ENCODE measurements at places on chromosomes 5 and 9.
A peak's percentile ranks its signal among the peaks of the same experiment; 100 is the strongest.

DNA sequence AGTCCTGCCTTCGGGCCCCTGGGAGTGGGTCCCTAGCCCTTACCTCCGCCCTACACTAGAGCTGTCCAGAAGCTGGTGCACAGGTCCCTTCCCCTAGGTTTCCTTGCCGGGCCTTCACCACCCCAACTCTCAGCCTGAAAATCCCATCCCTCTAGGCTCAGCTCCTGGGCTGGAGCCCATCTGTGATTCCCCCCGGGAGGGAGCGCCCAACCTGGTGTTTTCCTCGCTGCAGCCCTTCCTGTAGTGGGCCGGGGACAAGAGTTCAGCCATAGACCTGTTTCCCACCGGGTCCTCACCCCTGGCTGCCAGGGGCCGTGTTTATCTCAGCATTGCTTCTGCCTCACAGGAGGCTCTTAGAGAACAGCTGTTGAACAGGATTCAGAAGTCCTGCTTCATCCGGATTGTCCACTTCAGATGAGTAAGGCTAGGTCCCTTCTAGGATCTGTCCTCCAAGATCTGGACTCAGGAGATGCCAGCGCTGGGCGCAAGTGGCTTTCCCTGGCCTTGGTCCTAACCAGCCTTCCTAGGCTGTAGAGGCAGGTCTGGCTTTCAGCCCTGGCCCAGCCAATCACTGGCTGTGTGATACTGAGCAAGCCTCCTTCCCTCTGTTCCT is 965 bp downstream of the GLIPR2 start:
- no peak for DNase-seq

GRCh38 chr5:94744906-94745305 is 126.4 kb downstream of the SLF1 start:
- no peak for DNase-seq

- DNase-seq: no peak
Observed at GRCh38 chr5:171966270-171966669, 40.2 kb downstream of the FBXW11 start.

GRCh38 chr5:165999693-166000320 is 2291.6 kb upstream of the WWC1 start:
- DNase-seq: no peak

DNA sequence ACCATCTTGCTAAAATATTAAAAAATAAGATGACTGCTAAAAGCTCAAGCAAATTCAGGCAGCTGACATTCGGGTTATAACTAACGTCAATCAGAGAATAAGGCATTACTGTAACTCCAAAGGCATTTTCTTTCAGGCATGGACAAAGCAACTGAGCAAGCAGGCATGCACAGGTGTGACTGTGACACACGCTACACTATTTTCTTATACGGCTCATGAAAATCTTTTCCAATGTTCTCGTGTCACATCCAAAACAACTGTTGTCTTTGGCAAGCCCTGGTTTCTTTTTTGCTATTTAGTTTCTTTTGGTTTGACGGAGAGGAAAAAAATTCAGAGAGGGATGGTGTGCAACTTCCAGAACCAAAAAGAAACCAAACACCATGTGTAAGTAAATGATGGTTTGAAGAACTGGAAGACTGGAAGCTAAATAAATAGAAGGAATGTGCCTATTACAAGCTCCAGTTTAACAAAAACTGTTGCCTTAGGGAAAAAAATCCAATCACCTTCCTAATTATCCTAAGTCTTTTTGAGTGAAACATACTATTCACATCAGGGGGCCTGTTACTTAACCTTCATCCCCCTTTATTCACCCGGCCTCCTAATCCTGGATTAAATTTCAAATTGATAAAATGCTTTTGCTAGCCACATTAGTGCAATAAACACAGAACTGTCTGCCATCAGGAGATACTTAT is 277.6 kb downstream of the PSAT1 start:
- DNase-seq: no peak

GRCh38 chr5:55850839-55851674 is at the start of gene IL31RA:
Gene IL31RA, plus strand, starts transcription at chr5:55851357. Its CDS starts 214 bp downstream, at chr5:55851571.
- DNase-seq: peak; percentile 40

DNA sequence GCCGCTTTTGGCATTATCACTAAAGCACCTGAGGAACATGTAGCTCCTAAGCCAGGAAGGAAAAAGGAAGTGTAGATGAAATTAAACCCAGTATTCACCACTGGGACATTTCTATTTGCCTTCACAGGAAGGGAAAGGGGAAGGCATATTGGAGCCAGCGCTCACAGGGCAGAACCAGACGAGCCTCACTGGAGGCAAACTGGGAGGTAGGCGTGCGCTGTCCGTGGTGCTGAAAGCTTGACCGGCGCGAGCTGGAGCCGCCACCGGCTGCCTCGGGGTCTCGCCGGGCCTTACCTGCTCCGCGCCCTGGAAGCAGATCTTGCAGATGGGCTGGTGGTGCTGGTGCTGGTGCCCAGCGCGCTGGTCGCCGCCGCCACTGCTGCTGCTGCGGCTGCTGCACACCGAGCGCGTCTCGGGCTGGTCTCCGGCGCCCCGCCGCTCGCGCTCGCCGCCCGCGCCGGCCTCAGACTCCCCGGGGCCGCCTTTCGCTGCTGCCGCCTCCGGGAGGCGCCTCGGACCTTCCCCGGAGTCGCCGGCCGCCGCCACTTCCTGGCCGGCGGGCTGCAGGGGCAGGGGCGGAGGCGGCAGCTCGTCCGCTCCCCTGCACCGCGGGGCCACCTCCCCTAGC is 732 bp downstream of the MARCHF11 start:
- DNase-seq: no peak

GRCh38 chr5:127492854-127493738 is 24.3 kb upstream of the PRRC1 start:
- no peak for DNase-seq

GRCh38 chr5:54229041-54229780 is 81.2 kb downstream of the ARL15 start:
- DNase-seq: peak; percentile 77

- DNase-seq: no peak
Observed at GRCh38 chr5:144125163-144125726, 45.2 kb downstream of the YIPF5 start.

GRCh38 chr9:16803648-16804047 is 66.8 kb downstream of the BNC2 start:
- DNase-seq: no peak

DNA sequence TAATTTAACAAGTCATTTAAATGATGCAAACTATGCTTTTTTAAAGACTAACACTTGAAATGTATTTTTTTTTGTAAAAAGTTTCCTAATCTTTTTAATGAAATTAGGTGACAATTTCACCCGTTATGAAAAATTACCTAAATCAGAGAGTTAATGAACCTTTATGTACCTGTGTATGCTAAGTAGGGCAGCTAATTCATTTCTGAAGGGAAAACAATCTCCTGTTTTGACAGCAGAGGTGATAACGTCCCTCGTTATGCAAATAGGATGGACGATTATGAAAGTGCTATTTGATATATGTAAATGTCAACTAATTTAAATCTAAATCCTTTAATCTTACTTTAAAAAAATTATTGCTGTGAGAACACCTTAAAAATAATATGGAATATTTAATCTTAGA is 58.8 kb downstream of the MEF2C start:
- DNase-seq: no peak

DNA sequence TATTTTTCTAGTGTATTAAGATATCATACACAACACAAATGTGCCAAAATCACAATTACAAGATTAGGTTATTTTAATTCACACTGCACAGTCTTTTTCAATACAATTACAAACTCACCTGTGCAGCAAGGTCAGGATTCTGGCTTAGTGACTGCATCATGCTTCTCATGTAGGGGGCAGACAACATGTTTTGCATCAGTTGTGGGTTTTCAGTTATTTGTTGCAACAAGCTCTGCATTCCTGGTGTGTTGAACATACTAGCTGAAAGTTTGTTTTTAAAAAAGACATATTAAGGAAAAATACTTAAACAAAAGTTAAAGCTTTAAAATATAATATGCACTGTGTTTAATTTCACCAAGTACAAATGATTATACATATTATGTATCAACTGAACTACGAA is 38.7 kb downstream of the UBQLN1 start:
- no peak for DNase-seq

- DNase-seq: no peak
Observed at GRCh38 chr9:87160148-87161102, 213.1 kb upstream of the GAS1 start.

- no peak for DNase-seq
Observed at GRCh38 chr5:148817606-148818005, 8.8 kb upstream of the ADRB2 start.

GRCh38 chr5:116747881-116748280 is 173.3 kb upstream of the SEMA6A start:
- DNase-seq: no peak

DNA sequence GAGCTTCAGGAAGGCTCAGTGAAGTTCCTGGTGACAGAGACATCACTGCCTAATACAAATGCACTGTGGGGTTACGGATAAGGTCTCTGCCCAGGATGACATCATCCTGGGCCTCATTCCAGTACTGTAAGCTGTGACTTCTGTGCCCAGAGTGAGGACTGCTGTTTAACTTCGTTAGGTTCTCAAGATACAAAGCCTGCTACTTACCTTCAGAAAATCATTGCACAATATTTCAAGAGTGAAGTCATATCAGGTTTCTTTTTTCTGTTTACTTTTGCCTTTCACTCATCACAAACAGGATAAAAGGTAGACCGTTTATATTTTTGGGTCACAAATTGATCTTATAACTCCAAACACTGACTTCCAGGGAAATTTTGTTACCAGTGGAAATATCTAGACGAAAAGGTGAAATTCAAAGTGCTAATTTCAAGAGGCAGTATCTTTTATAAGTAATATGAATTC is 241.2 kb downstream of the PIK3R1 start:
- DNase-seq: peak; percentile 71

DNA sequence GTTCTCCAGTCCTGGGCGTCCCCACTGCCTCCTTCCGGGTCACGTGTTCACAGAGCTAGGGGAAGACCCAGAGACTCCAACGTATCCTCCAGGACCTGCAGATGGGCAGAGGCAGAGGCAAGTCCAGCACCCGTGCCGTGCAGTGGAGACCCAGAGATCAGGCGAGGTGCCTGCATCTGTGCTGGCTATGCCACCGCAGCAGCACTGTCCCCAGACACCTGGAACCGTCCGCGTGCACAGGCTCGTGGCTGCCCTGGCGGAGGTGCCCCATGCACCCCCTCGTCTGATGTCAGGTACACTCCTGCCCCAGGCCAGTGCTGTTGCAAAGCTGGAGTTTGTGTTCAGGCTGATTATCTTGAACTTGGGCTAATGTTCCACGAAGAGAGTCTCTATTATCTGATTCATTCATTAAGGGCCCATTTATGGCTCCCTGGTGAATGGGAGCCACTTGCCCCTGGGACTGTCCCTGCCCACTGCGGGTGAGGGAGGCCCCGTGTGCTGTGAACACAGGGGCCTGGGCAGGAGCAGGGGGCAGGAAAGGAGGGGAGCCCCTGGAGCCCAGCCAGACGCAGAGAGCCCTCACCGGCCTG is 13.7 kb downstream of the IRX4 start:
- DNase-seq: no peak

GRCh38 chr9:10026443-10026984 is 586.3 kb downstream of the PTPRD start:
- DNase-seq: no peak

DNA sequence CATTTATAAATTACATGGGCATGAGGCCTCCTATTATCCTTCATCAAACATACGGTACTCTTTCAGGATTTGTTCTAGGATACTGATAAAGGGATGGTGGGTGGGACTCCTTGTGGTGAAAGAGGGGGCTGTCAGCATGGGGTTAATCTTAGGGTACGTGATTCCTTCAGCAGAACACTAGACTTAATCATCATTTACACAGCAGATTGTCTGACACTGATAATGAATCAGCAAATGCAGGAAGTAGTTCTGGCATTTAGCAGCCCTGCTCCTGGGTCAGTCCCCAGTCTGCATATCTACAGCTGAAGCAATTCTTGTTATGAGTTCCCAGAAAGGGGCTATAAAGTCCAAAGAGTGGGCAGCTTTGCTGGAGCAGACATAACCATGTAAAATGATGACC is 384.6 kb downstream of the SPOCK1 start:
- no peak for DNase-seq

GRCh38 chr5:135154961-135155360 is 120.9 kb upstream of the PITX1 start:
- DNase-seq: no peak

DNA sequence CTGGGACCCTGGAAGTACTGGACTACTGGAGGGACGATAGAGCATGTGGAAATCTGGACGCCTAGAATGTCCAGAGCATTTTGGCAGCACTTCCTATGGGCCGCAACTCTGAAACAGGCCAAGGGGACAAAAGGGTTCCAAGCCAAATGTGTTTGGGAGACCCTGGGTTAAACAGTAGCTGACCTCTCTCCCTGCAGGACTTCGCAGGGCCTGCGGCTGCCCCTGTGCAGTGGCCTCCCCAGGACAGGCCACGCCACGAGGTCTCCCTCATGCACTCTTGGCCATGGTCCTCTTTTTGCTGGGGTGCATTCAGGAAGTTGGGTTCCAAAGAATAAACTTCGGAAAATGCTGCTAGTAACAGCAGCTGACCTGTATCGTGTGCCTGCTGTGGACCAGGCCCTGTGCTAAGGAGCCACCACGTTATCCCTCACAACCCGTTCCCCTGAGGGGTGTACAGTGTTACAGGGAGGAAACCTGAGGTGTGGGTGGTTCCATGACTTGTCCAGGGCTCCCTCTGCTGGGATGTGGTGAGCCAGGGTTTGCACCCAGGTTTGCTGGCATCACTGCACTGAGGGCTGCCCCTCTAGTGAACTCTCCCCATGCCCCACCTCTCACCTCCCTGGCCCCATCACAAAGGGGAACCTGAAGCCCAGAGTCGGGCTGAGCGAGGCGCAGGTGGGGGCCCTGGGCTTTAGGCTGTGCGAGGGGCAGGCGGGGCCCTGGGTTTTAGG is 79.4 kb downstream of the AMBP start:
- DNase-seq: peak; percentile 28

DNA sequence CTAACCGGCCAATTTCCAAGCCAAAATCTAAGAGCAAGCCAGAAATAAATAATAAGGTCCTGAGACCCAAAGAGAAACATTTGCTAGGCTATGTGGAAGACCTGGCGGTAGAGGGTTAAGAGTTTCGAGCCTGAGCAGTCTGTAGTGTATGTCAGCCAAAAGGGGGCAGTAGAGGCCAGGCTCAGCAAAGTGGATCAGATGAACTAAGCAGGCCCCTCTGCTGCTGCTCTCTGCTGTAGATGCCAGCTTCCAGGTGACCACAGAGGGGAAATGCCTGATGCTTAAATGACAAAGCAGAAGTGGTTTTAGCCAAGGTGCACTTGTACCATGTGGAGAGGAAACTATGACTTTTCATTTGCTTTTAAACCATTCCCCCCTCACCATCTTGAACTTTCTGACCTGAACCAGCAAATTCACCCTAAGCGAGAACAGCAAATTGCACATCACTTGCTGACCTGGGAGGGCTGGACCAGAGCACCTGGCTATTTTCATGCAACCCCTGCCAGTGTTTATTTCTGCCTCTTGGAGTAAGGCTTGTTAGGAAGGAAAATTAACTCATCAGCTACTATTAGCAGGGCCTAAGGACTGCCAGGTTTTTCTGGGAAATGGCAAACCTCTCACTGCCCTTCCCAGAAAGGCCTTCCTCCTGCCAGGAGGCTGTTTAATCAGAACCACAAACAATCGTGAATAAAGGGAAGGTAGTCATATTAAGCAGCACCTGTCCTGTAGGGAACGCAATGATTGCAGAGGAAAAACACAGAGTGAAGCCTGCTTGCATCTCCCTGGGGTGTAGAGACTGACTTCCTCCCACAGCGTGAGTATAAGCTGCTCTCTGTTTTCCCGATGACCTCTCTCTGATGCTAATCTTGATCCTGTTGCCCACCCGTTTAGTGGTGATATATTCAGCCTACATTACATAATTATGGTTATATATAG is 818.2 kb downstream of the TLR4 start:
- DNase-seq: peak; percentile 1

GRCh38 chr5:173291722-173292658 is 36.2 kb downstream of the STC2 start:
- DNase-seq: no peak

All from Calu3 (cell line).